ENCODE measurements at places on chromosomes 7 and 10.

DNA sequence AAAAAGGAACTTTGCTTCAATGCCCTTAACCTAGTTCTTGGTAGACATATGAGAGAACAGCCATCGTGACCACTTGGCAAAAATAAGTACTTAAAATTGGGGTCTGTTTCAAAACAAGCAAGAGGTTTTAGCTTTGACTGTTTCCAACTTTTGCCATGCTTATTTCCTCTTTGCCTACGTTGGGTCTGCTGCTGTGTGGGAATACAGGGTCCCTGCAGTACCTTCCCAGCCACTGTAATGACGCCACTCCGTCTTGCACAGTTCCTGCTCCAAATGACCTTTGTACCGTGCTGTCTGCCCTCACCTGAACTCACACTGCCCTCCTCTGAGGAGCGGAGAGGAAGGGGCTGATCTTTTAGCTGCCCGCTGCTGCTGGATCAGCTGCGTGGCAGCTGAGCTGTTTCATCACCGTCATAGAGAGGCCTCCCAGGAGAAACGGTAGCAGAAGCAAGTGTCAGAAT, 133.1 kb downstream of the MAPK8 start:
- no peak for DNase-seq

DNA sequence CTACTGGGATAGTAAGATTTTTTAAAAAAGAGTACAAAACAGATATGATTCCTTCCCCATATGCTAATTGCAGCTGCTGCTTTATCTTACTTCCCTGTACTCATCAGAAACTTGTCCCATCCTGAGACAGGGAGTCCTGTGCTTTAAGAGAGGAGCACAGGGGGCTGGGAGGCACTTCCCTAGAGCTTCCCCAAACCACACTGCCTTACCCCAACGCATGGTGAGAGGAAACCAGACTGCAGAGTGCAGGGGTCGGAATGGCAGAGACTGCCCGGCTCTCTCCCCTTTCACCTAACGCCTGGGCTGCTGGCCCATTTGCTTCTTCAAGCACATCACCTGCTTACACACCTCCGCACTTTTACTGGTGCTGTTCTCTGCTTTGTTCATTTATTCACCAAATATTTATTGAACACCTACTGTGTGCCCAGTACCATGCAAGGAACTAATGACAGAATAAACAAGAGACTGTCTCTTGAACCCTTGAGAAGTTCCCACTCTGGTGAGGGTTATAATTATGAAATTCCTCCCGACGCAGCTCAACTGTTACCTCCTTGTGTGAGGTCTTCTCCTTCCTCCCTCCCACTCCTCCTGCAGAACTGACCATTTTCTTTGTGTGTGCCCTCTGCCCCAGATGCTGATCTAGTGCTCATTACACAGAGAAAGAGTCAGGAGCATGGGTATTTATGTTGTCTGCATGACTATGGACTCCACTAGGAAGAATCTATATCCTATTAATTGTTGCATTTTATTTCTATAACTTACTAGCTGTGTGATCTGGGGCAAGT, 289.7 kb downstream of the TCF7L2 start:
- no peak for DNase-seq

DNA sequence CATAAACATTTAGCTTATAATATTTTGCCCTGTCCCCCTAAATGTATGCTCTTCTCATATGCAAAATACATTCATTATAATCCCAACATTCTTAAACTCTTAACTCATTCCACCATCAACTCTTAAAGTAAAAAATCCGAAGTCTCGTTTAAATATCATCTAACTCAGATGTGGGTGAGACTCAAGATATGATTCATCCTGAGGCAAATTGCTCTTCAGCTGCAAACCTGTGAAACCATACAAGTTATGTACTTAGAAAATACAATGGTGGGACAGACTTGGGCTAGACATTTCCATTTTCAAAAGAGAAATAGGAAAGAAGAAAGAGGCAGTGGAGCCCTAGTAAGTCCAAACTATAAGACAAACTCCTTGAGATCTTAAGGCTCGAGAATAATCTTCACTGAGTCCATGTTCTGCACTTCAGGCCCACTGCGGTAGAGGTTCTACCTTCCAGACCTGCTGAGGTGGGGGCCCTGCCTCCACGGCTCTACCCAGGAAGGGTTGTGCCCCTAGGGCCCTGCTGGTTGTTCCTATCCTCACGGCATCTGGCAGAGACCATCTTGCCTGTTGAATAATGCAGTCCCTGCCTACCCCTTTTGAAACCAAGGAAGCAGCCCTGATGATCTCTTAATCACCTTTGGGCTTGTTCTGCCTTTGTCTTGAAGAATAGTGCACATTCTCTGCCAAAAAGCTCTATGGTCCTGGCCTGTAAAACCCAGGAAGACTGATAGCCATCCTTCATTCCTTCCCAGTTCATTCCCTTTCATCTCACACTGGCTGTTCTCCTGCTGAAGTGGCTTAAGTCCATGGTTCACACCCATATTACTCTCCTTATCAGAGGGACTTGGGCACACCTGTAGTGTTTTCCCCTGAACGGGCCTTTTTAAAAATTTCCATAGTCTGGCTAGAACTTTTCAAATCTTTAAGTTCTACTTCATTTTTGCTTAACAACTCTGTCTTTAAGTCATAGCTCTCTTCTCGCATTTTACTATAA, 37.3 kb downstream of the INPP5F start:
- no peak for DNase-seq

DNA sequence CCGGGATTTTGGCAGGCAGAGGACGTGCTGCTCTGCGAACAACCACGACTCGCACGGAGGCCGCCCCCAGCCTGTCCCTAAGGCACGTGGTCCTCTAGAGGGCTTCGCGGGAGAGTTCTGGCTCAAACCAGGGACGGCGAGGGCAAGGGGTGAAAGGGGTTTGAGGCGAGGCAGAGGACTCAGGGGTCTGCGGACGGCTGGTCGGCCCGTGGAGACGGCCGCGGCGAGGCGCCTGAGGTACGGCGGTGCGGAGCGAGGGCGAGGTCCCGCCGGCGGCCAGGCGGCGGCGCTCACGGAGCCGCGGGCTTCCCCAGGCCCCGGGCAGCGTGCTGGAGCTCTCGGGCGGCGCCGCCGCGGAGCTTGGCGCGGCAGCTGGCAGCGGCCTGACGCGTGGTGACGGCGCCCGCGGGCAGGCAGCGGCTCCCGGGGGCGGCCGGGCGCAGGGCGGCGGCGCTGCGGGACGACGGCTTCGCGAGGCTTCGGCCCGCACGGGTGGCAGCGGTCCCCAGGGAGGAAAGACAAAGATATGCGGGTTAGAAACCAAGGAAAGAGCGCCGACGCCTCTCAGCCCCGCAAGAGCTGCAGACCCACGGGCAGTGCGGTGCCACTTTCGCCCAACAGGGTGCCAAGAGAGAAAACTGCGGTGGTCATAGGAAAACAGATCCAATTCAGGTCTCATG, 44.8 kb downstream of the ZNF800 start:
- DNase-seq, result peak; percentile 11

GRCh38 chr10:13182424-13182823, 21.1 kb downstream of the MCM10 start:
- no peak for DNase-seq

DNA sequence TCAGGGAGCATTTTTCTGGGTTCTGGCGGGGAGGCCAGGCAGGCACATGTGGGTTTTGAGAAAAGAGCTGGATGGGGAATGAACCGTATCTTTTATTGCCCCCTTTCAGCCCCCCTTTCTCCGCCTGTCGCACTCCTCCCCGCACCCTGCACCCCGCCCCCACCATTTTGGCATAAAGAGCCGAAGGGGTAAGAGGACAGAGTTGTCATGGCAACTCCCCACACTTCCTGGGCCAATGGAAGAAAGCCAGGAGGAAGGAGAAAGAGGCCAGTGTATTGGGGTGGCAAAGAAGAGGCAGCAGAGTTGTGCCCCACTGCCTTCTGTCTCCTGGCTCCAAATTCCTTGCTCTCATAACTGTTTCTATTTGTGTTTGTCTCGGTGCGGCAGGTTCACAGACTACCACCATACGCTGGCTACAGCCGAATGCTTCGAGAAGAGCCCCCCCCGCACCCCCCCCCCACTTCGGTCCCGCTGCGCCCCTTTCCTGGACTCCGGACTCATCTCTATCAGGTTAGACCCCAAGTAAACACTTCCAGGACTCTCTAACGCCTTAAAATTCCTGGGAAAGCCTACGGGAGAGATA, 3.4 kb downstream of the KCNIP2 start:
- no peak for DNase-seq

DNA sequence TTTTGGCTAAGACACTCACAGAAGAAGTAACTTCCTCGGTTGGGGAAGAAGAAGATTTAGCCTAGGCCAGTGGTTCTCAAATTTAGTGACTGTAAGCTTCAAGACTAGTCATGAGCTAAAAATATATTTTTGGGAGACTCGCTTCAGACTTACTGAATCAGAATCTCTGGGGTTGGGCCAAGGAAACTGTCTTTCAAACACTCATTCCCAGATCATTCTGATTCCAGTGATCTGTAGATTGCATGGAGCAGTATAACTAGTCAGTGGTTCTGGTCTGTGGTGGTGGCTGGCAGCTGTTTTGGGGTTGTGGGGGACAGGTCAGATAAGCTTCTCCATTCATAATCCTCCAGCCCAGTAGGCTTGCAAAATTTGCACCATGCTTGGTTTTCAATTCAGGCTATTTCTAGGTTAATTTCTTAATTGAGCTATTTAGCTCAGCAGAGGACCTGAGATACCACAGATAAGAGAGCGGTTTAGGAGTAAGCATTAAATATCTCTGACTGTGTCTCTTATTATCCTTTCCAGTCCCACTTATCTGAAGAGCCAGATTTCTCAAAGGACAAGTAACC, 3.8 kb upstream of the KAT6B start:
- DNase-seq, result peak; percentile 45

- DNase-seq, result no peak
Measured at GRCh38 chr10:20300735-20301134, 484.5 kb downstream of the PLXDC2 start.

DNA sequence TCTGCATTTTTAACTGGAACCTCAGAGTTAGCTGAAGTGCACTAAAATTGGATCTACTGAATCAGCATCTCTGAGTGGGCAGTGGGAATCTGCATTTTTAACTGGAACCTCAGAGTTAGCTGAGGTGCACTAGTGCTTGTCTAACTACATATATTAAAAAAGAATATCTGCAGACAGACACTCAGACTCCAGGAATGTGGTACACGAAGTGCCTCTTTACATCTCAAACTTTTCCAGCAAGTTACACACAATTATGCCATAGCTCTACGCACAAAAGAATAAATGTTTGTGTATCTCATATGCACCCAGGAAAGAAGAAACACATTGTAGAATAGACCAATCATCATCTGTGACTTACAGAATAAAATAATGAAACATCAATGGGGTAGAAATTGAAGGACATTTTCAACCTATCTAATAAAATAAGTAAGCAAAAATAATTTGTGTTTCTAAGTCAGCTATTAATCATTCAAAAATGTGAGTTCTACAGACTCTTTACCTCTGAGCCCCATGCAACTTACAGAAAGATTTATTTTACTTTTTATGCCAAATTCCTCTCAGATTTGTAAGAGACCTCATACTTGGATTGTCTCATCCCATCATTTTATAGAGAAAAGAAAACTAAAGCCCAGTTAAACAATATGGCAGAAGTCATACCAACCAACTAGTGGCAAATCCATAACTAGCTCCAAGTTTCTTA, 28.3 kb downstream of the PPP1R3A start:
- peak; percentile 48 for DNase-seq

- DNase-seq, result no peak
Measured at GRCh38 chr10:68224810-68225209, 7.1 kb downstream of the ATOH7 start.

- DNase-seq, result no peak
Measured at GRCh38 chr7:116261904-116262303, 51.6 kb downstream of the TES start.

DNA sequence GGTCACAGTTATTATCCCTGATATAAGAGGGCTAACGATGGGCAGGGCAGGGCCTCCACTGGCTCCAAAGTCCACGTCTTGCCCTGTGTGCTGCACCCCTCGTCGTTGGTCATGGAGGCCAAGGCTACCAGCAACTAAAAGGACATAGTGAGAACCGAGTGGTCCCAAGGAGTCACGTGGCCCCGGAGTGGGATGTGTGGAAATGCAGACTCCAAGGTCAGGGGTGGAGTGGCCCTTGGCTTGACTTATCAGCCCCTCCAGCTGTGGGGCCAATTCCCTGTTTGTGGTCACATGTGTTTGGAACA, 30.7 kb downstream of the BTBD16 start:
- no peak for DNase-seq

GRCh38 chr10:1504286-1504685, 233.0 kb downstream of the ADARB2 start:
- DNase-seq, result no peak

DNA sequence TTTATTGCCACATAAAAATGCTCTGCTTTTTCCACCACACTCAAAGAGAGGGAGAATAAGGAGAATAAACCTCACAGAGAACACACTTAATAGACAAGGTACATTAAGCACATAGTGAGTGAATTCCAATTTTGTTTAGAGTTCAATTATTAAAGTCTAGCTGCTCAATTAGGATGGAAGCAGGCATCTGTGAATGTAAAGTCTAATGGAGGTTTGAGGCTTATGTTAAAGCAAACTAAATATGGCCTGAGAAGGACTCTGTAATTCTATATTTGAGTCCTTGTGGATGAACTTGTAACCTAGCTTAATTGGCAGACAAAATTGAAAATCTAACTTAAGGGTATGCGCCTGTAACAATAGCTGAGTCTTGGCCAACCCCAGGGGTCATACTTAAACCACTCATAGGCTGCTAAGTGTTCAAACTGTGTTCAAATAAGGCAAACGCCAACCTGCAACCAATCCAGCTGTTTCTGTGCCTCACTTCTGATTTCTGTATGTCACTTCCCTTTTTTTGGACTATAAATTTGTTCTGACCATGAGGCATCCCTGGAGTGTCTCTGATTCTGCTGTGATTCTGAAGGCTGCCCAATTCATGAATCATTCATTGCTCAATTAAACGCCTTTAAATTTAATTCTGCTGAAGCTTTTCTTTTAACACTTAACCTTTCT, 31.3 kb upstream of the NME8 start:
- DNase-seq, result no peak

DNA sequence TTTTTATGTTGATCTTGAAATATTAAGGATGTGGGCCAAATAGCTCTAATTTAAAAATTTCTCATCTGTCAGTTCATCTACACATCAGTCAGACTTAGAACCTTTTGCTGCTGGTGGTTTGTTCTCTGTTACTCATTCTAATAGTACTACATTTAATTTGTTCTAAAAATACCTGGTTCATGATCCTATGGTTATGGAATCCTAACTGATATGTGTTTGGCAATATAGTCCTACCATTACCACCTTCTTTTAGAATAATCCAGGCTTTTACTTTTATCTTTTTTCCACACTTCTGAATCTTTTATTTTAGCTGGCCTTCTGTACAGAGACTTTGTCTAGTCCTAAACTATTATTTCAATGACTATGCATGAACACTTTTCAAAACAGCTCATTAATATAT, 116.9 kb downstream of the SVOPL start:
- no peak for DNase-seq

Data from amniotic stem cell (primary cell).